Caudate nucleus (tissue), 63 donors: ENCODE measurements at places on chromosomes 7 and 10.

DNA sequence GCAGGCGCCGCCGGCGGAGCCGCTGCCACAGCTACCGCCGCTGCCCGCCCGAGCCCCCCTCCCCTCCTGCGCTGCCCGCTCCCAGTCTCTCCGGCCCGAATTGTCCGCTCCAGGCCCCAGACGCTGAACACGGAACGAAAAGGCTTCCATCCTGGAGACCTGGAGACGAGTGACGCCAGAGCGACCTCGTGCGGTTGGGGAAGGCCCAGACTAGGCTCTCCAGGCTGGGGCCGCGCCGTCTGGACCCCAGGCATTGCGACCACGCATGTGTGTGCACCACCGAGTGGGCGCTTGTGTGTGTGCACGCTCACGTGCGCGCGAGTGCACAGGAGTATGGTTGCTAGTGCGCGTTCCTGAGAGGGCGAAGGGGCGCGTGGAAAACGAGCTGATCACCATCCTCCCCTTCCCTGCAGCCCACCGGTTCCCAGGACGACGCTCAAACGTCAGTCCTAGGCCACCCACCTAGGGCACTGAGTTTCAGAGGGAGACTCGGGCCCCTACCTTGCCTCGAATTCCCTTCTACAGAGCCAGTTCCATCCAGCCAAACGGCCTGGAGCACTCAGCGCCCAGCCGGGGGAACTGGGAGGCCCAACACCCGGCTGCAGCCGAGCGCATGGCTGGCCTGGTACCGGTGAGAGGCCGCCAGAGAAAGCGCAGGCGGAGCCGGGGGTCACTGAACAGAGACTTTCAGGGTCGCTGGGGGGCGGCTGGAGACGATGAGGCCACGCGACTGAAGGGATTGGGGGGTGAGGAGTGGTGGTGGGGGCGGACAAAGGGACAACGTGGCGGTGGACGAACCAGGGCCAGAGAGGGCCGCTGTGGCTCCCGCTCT is 11.6 kb downstream of the LBX1 start:
- DNase-seq = no peak

- DNase-seq = no peak
Observed at GRCh38 chr7:1666823-1667565, 3.1 kb upstream of the ELFN1 start.

DNA sequence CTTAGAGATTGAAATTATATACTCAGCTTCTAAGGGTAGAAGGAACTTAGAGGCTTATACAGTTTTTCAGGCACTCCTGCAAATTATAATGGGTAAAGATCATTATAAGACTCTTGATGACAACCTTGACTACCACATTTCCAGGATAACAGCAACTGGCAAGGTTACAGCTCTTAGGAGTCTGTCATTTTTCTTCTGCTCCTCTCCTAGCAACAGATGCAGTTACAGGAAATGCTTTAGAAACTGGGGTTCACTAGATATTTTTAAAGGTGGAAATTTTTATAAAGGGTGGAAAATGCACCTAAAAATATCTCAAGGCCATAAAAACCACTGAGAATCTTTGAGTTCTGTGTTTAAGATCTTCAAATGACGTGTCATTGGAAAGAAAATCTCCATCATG is 185.8 kb downstream of the RELN start:
- DNase-seq = no peak

DNA sequence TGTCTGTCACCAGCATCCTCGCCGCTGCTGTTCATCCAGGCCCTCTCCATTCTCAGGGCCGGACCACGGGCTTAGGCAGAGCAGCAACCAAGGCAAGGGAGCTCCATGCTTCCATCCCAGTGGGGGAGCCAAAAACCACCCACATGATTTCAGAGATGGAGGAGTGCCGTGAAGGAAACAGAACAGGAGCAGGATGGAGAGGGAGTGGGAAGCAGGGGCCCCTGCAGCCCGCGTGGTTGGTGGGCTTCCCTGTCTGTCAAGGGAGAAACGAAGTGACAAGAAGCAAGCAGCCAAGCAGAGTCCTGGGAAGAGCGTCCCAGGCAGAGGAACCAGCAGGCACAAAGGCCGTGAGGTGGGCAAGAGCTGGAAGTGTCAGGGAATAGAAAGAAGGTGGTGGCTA is 95.7 kb downstream of the SLIT1 start:
- no peak for DNase-seq

DNA sequence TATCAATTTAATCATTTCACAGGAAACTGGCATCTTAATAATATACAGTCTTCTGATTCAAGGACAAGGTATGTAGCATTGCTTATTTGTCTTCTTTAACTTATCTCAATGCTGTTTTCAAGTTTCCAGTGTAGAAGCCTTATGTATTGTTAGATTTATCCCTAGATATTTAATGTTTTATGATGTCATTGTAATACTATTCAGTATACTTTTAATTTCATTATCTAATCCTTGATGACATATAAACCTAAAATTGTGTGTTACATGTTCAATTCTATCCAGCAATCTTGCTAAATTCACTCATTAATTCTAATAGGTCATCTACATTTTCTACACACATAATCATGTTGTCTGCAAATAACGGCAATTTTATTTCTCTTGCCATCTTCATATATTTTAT is 126.3 kb upstream of the SEC61G start:
- no peak for DNase-seq

DNA sequence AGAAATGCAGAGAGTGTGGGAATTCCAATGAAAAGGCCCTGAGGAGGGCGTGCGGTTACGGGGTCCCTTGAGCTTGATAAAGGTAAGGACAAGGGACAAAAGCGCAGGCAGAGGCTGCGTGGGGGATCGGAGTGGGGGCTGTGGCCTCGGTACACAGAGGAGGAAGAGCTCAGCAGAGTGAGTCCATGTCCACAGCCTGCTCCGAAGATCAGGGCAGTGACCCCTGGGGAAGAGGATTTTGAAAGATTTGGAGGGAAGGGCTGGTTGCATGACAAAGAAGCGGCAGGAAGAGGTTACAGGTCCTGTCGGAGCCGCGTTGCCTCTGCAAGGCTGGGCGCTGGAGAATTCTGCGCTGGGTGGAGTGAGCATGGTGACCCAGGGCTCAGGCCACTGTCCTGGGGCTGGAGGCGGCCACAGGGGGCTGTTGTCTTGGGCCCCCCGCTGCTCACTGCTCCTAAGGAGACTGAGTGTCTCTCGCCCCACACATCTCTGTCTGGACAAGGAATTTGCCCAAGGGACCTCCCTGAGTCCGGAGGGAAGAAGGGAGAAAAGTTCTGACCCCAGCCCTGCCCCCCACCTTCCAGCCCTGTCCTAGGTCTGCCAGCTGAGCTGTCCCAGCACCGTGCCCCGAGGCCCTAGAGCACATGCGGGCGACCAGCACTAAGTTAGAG is 69.8 kb upstream of the INSIG1 start:
- DNase-seq = no peak

DNA sequence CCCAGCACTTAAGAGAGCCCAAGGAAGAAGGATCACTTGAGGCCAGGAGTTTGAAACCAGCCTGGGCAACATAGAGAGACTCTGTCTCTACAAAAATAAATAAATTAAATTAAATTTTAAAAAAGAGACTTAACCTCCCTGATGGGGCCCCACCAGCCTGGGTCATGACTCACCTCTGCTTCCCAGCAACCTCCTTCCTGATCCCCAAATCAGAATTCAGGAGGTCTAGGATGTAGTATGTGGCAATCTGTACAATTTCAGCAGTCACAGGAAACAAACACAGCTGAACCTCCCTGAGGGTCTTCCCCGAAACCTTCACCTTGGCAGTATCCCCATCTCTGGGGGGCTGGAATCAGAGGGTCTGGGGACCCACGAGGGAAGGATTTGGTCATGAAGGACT is 9.7 kb upstream of the PPP1R35 start:
- no peak for DNase-seq

- DNase-seq = no peak
Observed at GRCh38 chr10:22659866-22660265, 54.5 kb downstream of the PIP4K2A start.

- no peak for DNase-seq
Observed at GRCh38 chr7:82668676-82669075, 225.1 kb upstream of the CACNA2D1 start.

- no peak for DNase-seq
Observed at GRCh38 chr7:22992874-22993840, 20.8 kb downstream of the HYCC1 start.

- no peak for DNase-seq
Observed at GRCh38 chr7:144668503-144668902, 167.3 kb downstream of the TPK1 start.

- DNase-seq = no peak
Observed at GRCh38 chr10:71433768-71434744, 37.3 kb downstream of the CDH23 start.

DNA sequence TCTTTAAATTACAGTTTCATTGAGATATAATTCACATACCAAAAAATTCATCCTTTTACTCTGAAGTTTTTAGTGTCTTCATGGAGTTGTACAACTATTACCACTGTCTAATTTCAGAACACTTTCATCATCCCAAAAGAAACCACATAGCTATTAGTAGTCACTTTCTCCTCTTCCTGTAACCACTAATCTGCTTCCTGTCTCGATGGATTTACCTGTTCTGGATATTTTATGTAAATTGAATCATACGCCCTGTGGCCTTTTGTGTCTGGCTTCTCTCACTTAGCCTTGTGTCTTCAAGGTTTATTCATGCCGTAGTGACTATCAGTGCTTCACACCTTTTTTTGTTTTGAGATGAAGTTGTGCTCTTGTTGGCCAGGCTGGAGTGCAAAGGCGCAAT is 135.5 kb downstream of the DOCK1 start:
- no peak for DNase-seq

GRCh38 chr10:48526011-48526821 is 78.7 kb downstream of the ARHGAP22 start:
- DNase-seq = no peak

GRCh38 chr10:282294-283139 is 147.3 kb downstream of the ZMYND11 start:
- no peak for DNase-seq

DNA sequence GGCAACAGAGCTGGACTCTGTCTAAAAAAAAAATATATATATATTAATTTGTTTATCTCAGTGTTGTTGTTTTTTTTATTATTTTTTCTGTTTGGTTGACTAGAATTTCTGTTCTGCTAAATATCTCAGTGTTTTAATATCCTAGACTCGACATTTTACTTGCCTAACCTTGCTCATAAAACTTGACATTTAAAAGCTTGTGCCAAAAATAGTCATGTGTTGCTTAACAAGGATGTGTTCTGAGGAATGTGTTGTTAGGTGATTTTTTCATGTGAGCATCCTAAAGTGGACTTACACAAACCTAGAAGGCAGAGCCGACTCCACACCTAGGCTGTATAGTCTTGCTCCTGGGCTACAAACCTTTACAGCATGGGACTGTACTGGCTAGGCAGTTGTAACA is 23.1 kb downstream of the NRBF2 start:
- DNase-seq = no peak

DNA sequence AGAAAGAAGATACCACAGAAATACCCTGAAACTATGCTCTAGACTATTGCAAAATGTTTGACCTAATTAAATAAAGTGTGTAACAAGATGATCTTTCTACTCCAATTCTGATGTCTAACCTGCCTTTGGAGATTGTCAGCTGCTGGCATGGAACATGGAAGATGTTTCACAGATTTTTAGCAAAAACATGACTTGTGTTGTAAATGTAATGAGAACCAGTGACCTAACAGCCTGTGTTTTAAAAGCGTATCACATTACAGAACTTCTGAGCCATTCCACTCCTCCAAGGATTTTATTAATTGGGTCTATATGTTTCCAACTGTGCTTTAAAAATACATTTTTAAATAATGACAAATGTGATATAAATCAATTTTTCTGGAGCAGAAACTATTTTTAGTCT is 526.3 kb upstream of the SEMA3D start:
- DNase-seq = no peak

DNA sequence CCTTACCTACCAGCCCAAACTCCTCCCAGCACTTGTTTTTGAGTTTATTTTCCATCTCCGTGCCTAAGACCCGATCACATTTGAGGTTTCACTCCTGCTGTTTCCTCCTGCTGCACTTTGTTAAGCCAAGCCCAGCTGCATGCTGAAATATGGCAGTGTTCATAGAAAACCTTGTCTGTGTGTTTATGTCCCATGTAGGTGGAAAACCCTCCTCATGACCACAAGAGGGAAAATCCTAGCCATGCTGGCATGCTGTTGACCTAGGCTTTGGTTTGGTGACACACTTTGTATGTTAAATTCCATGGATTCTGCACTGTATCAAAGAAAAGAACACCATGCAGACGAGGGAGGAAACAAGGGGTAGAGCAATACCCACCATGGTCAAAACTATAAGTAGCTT is 154.4 kb downstream of the CUBN start:
- DNase-seq = no peak

GRCh38 chr7:42350801-42351200 is 113.8 kb upstream of the GLI3 start:
- DNase-seq = no peak

DNA sequence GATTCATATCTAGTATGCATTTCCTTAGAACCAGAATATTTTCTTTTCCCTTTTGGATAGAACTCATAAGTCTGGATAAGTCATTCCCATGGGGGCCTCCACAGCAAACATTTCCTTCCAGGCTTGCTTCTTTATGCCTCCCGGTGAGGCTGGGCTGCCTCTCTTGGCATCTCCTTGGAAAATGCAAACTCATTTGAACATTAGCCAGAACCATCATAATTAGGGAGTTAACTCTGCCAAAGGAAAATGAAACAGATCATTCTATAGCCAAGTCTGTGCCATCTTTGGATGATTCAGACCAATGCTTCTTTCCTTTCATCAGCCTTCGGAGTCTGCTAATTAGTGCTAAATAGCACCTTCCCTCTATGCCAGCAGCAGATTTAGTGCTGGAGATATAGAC is 81.1 kb downstream of the PLPP4 start:
- no peak for DNase-seq

DNA sequence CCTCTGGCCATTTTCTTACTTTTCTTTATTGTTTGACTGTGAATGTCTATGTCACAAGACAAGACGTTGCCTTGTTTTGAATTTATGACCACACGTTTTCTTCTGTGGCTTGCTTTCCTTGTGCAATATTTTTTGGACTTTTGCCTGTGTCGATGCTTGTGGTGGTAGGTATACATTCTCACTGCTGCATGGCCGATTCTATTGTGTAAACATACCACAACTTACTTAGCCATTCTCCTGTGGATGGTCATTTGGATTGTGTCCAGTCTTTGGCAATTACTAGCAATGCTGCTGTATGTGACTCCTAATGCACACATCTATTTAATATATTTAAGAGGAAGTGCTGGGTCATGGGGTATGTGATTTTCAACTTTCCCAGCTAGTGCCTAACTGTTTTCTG is 18.0 kb upstream of the DLG5 start:
- no peak for DNase-seq

- DNase-seq = no peak
Observed at GRCh38 chr10:1015688-1016087, 10.0 kb downstream of the IDI2 start.

- DNase-seq = no peak
Observed at GRCh38 chr10:59335497-59335896, 26.9 kb downstream of the FAM13C start.
